ENCODE measurements at places on chromosomes 2 and 18.

GRCh38 chr2:151906633-151906998 lies 78.4 kb upstream of the ARL5A start:
- no peak for DNase-seq

DNA sequence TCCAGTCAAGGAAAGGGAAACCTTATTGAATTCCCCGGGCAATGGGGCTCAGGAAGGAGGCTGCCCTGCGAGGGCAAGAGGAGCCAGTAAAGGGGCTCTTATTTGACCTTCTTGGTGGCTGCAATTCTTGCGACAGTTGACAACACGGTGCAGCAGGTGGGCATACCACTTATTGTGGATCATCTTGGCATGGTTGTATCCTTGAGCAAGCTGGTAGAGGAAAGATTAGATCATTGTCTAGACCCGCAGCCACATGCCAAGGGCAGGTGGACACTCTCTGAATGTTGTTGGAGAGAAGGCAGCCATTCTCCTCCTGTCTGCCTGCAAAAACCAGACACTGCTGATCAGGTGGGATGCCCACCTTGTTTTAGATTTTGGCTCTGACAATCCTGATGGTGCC lies 170.2 kb upstream of the CHST9 start:
- no peak for DNase-seq

GRCh38 chr18:59898609-59899297 lies 1.0 kb upstream of the PMAIP1 start:
- no peak for DNase-seq

GRCh38 chr18:55001394-55002024 lies 42.2 kb upstream of the CCDC68 start:
- DNase-seq = no peak

DNA sequence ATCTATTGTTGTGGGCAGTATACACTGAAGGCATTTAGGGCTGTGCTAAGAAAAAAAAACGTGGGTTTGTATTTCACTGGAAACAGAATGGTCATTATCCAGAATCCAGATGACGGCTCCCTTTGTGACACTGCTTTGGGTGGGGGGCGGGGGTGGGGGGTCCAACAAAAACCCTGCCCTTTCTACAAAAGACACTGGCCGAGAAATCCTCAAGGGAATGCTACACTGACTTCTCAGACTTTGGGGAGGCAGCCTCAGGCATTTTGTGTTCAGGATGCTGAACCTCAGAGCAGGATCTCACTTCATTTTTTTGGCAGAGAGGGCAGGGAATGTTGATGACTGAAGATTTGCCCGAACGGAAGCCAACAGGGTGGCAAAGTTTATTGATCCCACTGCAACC lies 417.1 kb downstream of the HRH4 start:
- DNase-seq = no peak

GRCh38 chr2:24833821-24834732 lies 40.9 kb downstream of the CENPO start:
- no peak for DNase-seq

- DNase-seq = no peak
Measured at GRCh38 chr2:203859030-203859789, 8.4 kb upstream of the CTLA4 start.

DNA sequence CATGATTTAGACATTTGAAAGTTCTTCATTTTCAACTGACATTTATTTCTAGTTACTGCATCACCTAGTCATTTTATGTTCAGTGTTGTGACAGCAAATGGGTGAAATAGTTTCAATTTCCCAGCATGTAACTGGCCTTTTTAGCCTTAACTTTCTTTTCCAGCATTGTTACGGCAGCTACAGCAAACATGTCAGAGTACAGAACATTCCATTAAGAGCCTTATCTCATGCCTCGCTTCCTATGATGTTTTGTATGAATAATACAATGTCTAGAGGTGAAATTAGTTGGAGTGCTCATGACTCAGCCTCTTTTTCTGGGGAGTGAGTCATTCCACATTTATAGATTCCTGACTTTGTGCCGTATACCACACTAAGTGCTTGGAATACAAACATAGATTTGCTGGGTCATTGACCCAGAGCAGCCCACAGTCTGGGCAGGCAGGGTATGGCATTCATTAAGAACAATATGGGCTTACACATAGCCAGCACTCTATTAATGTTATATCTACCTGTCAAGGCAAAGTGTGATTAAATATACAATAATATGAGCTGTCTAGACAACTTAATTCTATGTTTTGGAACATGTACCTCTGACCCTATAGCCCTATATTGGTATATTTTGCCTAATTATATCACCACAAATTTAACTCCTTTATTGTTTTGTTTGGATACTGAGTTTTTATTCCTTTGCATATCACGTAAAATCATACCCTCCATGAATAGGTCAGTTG lies 72.2 kb downstream of the MAP2 start:
- DNase-seq = peak; percentile 97

- no peak for DNase-seq
Measured at GRCh38 chr2:231819447-231820042, 33.3 kb downstream of the COPS7B start.

DNA sequence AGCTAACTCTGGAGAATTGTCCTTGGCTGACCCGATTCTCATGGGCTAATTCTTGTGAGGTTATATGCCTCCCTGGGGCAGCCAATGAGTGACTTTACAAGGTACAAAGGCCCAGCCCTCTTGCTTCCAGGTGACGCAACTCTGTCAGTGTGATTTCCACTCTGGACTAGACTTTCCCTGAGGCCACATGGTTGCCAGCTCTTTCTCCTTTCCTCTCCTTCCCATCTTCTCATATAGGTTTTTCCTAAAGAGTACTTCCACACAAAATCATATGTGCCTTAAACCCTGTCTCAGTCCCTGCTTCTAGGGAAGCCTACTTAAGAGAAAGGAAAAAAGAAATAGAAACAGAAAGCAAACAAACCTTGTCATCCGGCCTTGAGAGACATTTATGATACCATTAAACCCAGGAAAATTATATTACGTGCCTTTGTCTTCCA lies 226.2 kb upstream of the ZSWIM2 start:
- DNase-seq = no peak

- DNase-seq = no peak
Measured at GRCh38 chr2:241070811-241071676, 31.0 kb downstream of the MTERF4 start.

DNA sequence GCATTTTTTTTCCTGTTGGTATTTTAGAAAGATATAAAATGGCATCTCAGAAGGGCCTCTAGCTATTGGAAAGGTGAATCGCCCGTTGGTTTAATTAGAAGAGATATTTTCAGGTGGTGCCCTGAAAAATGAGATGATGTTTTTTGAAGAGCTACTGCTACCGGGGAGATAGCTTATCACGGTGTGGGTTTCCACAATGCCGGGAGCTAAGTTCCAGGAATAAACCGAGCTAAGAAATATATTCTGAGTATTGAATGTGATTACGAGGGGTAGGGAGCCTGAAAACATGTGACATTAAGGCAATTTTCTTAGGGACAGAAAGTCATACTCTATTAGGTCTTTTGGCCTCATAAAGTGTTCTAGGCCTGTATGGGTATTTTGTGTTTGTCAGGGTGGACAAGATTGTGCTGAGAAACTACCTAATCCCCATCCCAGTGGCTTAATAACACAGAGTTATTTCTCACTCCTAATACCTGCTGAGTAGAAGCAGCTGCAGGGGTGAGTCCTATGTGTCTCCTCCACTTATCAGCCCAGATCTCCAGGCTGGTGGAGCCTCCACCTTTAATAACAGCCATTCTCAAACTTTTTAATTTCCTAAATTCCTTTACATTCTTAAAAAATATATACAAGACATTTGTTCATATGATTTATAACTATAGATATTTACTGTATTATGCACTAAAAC lies 150.2 kb downstream of the LRRTM1 start:
- no peak for DNase-seq

DNA sequence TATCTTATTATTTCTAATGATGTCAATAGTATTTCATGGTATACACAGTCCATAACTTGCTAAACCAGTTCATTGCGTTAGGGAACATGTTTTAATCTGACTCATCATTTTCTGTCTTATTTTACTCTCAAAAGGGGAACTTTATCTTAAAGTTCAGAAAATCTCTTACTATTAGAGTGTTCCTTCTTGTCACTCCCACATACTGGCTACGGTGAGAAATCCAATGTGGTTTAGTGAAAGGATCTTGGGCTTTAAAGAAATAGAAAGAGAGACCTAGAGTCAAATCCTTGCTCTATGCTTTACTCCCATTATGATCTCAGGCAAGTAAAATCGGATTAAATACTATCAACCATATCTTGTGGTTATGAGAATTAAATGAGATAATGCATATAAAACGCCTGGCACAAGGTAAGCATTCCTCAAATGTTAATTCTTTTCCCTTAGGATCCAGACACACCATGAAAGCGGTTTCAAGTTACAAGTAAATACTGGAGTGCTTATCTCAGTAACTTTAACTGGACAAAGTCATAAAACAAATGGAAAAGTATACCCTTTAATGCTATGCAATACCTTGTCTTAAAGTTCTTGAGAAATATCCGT lies 576.0 kb downstream of the ARHGAP15 start:
- DNase-seq = no peak

- no peak for DNase-seq
Measured at GRCh38 chr2:105750735-105751134, 6.0 kb downstream of the NCK2 start.

- DNase-seq = no peak
Measured at GRCh38 chr2:36409935-36410334, 54.4 kb downstream of the CRIM1 start.

DNA sequence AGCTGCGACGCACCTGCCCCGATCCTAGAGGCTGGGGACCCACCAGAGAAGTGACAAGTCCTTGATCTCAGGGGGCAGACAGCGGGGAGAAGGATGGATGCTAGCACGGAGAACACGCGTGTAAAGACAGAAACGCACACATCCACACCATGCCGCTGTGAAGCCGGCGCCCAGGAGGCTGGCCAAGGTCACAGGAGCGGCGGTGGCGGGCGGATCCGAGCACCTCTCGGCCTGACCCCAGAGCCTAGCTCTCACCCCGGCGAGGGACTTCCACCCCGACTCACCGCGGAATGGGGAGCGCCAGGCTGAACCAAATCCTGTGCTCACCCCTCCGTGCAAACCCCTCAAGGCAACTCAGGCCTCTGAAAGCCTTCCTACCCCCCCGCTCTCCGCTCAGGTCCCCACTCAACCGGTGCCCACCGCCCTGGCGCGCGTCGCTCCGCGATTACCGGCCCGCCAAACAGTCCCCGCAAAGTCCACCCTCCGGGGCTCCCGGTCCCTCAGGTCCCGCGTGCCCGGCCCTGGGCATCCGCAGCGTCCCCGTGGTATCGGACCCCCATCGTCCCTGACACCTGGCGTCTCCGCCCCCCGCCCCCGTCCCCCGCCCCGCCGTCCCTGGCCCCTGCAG lies 460 bp upstream of the LRRFIP1 start:
- DNase-seq = no peak

DNA sequence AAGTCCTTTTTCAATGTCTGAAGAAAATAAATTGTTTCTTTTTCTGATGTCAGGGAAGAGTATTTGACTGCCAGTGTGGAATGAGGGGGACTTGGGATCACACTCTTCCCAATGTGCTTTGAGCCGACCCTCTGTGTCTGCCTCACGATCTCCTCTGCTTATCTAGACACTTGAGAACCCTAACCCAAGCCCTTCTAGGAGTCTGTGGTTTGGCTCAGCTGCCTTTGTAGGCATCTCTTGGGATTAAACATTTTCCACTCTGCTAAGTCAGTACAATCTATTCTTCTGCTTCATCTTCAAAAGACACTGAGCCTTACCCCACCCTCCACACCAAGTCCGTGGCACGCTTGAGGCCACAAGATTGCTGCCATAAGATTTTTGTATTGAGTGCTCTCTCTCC lies 19.4 kb downstream of the FAM110C start:
- DNase-seq = no peak

DNA sequence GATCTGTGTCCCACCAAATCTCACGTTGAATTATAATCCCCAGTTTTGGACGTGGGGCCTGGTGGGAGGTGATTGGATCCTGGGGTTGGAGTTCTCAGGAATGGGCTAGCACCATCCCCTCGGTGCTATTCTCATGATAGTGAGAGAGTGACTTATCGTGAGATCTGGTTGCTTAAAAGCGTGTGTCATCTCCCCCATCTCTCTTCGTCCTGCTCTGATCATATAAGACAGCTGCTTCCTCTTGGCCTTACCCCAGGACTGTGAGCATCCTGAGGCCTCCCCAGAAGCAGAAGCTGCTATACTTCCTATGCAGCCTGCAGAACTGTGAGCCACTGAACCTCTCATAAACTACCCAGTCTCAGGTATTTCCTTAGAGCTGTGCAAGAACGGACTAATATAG lies 163.7 kb upstream of the NDUFV2 start:
- DNase-seq = no peak

GRCh38 chr2:173198327-173198726 lies 122.7 kb downstream of the MAP3K20 start:
- no peak for DNase-seq

GRCh38 chr2:149612122-149612521 lies 24.5 kb upstream of the MMADHC start:
- no peak for DNase-seq

DNA sequence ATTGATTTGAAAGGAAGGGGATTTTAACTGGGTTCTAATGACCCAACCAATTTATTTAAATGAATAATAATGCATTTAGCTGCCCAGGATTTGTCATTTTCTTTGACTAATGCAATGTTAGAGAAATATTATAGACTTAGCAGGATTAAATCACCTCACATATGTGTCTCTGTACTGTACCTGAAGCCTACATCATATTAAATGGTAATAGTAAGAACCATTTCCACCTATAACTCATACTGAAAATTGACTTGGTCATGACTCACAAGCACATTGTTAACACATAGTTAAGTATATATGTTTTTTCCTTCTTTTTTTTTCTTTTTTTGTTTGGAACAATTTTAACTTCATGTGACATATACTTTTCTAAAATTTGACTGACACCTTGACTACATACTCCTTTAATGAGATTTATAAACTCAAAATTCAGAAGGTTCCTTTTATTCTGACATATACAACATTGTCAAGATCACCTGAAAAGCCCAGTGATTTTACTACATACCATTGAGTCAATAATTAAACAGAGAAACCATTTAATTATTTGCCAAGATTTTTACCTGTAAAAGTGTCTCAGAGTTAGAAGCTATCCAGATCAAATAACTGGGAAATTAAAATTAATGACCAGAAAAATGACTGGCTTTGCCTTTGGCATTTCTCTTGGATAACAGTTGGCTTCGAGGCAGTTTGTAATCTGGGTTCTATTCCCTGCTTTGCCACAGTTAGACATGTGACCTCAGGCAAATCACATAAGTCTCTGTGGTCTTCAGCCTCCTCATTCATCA lies 58.8 kb upstream of the CDC42EP3 start:
- no peak for DNase-seq

DNA sequence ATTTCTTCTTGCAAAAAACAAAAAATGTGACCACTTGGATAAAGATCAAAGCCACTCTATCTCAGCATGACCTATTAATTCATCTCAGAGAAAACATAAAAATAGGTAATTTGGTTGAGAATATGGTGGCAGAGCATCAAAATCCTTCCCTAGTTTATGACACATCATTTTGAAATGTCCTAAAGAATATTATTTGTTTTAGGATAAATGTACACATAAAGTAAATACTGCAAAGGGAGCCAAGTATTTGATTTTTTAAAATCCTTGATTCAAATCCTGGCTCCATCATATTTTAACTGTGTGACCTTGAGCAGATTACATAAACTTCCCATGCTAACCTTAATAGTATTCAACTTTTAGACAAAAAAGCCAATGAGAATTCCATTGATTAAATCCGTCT lies 206.6 kb downstream of the CDH2 start:
- DNase-seq = no peak

GRCh38 chr2:203813684-203814083 lies 53.9 kb upstream of the CTLA4 start:
- no peak for DNase-seq

GRCh38 chr2:102116630-102117471 lies 25.7 kb upstream of the IL1R1 start:
- DNase-seq = no peak

- no peak for DNase-seq
Measured at GRCh38 chr2:146131048-146131447, 1611.1 kb upstream of the ZEB2 start.

All from DMS153 (cell line).